WTC11 (cell line): ENCODE measurements at places on chromosomes 5 and 9. TPM values are rescaled to one million over a fixed set of nuclear protein-coding genes. Genes with fewer than 3 reads are reported as not detected.

GRCh38 chr5:27158775-27159174 is 120.4 kb upstream of the CDH9 start:
- no peak for DNase-seq

GRCh38 chr9:38358390-38359296 is 33.9 kb upstream of the ALDH1B1 start:
- DNase-seq: no peak

The ENG gene
- total RNA-seq: 3.7 to 4.4 TPM (median 4.2 TPM) in 3 replicates

DNA sequence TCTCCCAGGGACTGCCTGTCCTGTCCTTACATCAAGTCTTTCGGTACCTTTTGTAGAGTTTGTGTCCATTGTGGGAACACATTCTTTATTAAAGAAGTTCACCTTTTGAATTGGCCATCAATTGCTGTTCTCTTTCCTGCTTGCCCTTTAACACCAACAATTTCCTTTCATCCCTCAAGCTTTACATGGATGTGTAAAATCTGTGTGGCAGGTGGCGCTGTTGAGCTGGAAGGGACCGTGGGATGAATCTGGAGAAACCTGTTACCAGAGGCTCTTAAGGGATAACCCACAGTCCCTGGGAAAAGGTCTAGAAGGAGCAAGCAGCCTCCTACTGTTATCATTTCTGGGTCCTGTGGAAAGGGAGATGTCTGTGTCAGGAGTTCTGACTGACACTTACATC is 7.9 kb upstream of the ZFP62 start:
- peak; percentile 92 for DNase-seq

GRCh38 chr5:168308976-168309598 is 17.6 kb downstream of the WWC1 start:
- DNase-seq: no peak

The SPATA6L gene
- total RNA-seq: 1.7 to 2.5 TPM (median 1.8 TPM) in 3 replicates

The SLC6A3 gene
- total RNA-seq: 0.53 to 0.74 TPM (median 0.64 TPM) in 3 replicates

The OMD gene
- not detected in 3 replicates for total RNA-seq

The SHB gene
- total RNA-seq: 9.5 to 12.2 TPM (median 10.6 TPM) in 3 replicates

DNA sequence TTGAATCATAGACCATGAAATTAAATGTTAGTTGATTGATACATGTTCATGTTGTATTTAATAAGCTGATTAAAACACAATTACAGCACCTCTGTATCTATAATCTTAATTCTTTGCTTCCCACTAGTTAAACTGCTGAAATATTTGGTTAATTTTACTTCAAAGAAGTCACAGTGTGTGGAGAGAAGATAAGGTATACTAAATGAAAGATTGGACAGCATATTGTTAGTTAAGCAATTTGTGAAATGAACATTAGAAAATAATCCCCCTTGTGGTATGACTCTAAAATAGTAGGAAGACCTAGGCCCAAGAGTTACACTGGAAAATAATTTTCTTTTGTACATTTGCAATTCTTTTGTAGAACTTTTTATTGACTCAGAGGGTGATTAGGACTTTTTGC is 30.3 kb downstream of the MAN2A1 start:
- no peak for DNase-seq

The OTP gene
- total RNA-seq: not detected in 3 replicates

- DNase-seq: no peak
These were observed 84.0 kb downstream of the ADAMTS12 start for GRCh38 chr5:33807771-33808170.

GRCh38 chr5:144531188-144531587 is 360.5 kb downstream of the KCTD16 start:
- no peak for DNase-seq

The ITK gene
- total RNA-seq: 0.37 to 0.55 TPM (median 0.52 TPM) in 3 replicates

The ARAP3 gene
- 51.2 to 60.4 TPM (median 53.4 TPM) in 3 replicates for total RNA-seq

GRCh38 chr5:125276096-125276495 is 529.7 kb upstream of the ZNF608 start:
- DNase-seq: no peak

- DNase-seq: no peak
These were observed 25.7 kb upstream of the EEIG1 start for GRCh38 chr9:128006332-128006996.

DNA sequence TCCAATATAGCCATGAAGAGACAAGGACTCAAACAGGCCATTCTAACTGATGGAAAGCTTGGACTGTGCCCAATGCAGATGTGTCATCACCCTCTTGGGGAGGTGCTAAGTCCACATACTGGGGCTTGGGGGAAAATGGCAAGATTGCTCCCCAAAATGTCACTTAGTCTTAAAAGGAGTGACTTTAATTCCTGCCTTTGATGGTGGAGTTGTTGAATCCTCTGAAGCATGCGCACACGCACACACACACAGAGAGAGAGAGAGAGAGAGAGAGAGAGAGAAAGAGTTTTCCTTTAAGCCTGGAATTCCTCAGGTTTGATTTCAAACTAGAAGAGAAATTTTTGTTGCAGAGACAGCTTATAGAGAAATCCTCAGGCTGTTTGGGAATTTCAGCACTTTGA is 161.9 kb upstream of the GAS1 start:
- no peak for DNase-seq

- DNase-seq: peak; percentile 1
These were observed 53.2 kb downstream of the HRH2 start for GRCh38 chr5:175711031-175711430.

DNA sequence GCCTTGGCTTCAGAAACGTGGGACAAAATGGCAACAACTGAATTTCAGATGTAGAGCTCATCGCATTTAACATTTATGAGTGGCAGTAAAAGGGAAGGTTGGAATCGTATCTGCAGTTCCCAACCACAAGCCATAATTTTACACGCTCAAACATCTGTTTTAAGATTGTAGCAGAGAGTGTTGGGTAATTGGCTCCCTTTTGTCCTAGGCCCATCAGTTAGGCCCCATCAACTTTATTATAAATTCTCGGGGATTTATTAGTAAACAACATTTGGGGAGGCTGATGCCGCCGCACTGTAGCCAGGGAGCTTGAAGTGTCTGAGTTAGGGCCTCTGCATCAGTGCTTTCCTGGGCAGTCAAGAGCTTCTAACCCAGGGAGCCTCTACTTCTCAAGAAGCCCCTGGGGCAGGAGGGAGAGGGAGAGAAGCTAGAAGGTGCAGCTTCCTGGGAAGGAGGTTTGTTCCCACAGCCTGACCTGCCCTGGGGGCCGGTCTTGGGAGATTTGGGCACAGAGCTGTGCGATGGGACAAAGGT is 66.2 kb downstream of the HSPA4 start:
- no peak for DNase-seq

DNA sequence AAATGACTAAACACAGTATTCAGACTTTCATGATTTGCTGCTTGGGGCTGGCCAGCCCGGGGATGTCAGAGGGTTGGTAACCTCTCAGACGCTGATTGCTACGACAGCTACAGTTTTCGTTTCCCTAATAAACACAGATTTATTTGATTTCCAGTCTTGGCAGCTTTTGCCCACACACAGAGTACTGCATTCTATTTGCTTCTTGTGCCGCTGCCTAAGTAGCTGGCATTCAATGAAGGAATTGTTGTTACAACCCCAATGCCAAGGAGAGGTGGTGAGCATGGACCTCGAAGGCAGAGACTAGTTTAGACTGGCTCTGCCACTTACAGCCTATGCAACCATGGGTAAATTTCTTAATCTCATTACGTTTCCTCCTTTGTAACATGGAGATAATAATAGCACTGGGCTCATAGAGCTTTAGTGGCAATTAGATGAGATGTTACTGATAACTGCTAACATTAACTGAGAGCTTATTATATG is 247.1 kb upstream of the PANK3 start:
- no peak for DNase-seq

GRCh38 chr9:93052791-93053540 is 5.5 kb upstream of the SUSD3 start:
- peak; percentile 36 for DNase-seq

- peak; percentile 16 for DNase-seq
These were observed 51.0 kb upstream of the EGFLAM start for GRCh38 chr5:38207343-38207742.

DNA sequence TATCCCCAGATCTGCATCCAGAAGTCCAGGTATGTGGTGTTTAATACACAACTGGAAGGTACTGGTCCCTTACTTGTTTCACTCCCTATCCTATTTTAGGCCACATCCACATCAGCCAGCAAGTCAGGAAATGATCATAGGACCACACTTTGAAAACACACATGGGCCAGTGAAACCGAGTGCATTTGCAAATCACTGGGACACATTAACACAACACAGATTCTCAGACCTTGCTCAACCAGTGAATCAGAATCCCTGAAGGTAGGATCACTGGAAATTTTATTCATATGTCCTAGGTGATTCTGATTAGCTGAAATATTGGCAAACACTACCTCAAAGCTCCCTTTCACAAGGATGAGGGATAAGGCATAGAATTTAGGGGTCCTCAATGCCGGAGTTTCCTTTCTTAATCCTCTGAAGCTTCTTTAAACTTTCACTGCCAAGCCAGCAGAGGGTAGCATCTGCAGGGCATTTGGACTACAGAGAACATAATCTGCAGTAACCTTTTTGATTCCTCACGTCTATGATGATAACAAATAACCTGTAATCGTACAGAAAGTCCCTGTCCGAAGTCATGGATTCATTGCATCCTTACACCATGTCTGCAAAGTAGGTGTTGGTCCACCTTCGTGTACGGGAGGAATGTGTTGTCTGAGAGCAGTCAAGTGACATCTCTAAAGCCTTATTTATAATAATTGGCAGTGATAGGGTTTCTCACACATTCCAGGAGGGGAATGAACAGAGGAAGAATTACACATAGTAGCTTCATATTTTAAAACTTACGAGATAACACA is 11.0 kb upstream of the ABLIM3 start:
- DNase-seq: no peak

GRCh38 chr5:169339869-169340268 is 38.9 kb upstream of the SLIT3 start:
- DNase-seq: no peak

DNA sequence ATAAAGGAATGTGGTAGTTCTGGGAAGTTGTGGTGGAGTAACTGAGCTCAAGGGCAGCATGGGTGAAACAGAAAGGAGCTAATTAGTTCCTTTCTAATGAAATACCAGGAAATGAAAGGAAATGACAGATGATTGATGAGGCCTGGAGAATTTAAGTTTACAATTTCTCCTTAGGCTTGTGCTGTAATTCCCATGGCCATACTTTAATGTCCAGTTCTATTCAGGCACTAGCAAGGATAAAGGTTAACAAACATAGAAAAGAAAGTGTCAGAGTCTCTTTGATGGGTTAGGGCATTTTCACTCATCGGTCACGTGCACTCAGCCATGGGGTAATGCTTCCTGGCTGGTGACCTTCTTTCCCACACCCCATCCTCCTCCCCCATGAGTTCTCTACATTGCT is 70.3 kb downstream of the CTSL start:
- DNase-seq: no peak

DNA sequence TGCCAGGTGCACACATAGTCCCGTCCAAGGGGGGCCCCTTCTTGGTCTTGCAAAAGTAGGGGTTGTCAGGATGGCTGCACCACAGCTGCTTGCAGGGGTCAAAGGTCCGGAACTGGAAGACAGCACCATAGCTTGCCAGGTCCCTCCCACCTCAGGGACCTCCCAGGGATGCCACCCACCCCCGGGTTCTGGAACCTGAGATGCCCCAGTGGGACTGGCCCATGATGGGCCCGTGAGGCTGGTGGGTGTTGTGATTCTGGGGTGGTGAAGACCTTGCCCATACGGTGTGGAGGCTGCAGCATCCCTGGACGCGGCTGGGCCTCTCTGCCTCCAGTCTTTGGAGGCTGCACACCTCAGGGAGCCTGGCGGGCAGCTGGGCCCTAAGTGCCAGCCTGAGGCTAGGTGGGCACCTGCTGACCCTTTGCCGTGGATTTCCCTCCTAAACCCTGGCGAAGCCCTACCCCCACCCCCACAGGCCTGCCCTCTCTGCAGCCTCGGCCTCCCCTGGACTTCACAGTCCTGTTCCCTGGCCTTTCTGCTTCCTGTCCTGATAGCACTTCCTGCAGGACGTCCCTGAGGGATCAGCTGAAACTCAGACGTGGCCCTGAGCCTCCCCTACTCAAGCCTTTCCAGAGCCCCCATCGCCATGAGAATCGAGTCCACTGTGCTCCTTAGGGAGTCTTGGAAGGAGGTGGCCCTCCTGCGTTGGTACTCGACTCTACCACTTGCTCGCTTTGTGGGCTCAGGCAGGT is 92.1 kb downstream of the ZNF354C start:
- DNase-seq: peak; percentile 5

- DNase-seq: no peak
These were observed 89.4 kb downstream of the SNX18 start for GRCh38 chr5:54607006-54607405.

DNA sequence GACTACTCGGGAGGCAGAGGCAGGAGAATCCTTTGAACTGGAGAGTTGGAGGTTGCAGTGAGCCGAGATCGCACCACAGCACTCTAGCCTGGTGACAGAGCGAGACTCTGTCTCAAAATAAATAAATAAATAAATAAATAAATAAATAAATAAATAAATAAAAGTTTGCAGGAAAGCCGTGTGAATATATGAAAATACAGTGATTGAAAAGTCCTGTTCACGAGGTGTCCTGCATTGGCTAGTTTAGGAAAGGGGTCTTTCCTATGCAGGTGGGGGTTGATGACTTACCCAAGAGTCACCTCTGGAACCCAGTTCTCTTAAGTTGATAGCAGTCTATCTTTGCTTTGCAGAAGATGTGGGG is 7.3 kb downstream of the TENT4A start:
- DNase-seq: no peak

DNA sequence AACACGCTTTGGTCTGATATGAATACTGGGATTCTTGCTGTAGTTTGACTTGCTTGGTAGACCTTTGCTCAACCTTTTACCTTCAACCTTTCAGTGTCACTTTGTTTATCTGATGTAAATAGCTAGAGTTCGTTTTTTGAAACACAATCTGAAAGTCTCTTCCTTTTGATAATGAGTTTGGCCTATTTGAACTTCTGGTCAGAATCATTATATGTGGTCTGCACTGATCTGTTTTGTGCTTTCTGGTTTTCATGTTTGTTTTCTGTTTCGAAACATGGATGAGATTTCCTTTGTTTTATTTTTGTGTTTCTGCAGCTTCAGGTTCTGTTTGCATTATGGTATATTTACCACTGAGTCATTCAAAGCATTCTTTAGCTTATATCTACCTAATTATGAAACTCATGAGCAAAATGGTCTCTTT is 217.5 kb downstream of the GABBR2 start:
- DNase-seq: no peak

DNA sequence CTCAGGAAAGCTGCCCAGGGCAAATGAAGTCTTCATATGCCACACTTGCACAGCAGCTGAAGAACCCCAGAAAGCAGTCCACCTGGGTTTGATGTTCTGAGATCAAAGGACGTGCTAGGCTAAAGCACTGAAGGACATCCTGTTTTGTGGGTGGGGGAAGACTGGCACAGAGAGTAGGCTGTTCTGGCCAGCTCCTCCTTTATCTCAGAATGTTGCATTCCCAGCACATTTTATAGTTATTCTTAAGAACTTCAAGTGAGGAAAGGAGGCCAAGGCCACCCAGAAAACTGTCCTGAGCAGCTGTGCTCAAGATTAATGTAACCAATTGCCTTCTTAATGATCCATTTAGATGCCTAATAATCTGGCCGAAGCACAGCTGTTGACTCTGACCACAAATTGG is 10.9 kb downstream of the SHOC1 start:
- no peak for DNase-seq

The MFAP3 gene
- 20.0 to 22.1 TPM (median 21.2 TPM) in 3 replicates for total RNA-seq

The TUSC1 gene
- 6.0 to 6.4 TPM (median 6.0 TPM) in 3 replicates for total RNA-seq
